Thoracic aorta endothelial cell (primary cell): ENCODE measurements at places on chromosomes 2 and 18. TPM values are rescaled to one million over a fixed set of nuclear protein-coding genes. Genes with fewer than 3 reads are reported as not detected.

The ITGA6 gene
- total RNA-seq = 350 and 584 TPM in 2 replicates

The ZC3H8 gene
- 28.6 and 35.4 TPM in 2 replicates for total RNA-seq

The VWC2L gene
- total RNA-seq = not detected in 2 replicates

The SP100 gene
- total RNA-seq = 176 and 216 TPM in 2 replicates

The C2orf66 gene
- total RNA-seq = 0.22 and 0.40 TPM in 2 replicates

The MATN3 gene
- total RNA-seq = 2.3 and 3.5 TPM in 2 replicates

The SPHKAP gene
- not detected in 2 replicates for total RNA-seq

The VIT gene
- 1.7 and 2.2 TPM in 2 replicates for total RNA-seq

The OST4 gene
- 183 and 195 TPM in 2 replicates for total RNA-seq

The LYPD6B gene
- not detected in 2 replicates for total RNA-seq

The KIF5C gene
- total RNA-seq = under 0.01 and 0.14 TPM in 2 replicates

The RTKN gene
- total RNA-seq = 5.9 and 9.3 TPM in 2 replicates

The UGT1A3 gene
- total RNA-seq = not detected in 2 replicates

The ACTG2 gene
- not detected in 2 replicates for total RNA-seq

The RBM43 gene
- total RNA-seq = 6.3 and 6.8 TPM in 2 replicates

The SCYGR4 gene
- not detected in 2 replicates for total RNA-seq

The SERPINB13 gene
- total RNA-seq = 0.13 TPM in 1 of 2 replicates, not detected in the other

The GALR1 gene
- not detected in 2 replicates for total RNA-seq

The TAF4B gene
- total RNA-seq = 7.0 and 9.6 TPM in 2 replicates

The DNAJC10 gene
- total RNA-seq = 187 and 212 TPM in 2 replicates

The CDK15 gene
- not detected in 2 replicates for total RNA-seq

The HMSD gene
- 0.14 and 0.27 TPM in 2 replicates for total RNA-seq

The RAD51AP2 gene
- total RNA-seq = not detected in 2 replicates

The C2orf78 gene
- not detected in 2 replicates for total RNA-seq

The OBSL1 gene
- 11.2 and 17.1 TPM in 2 replicates for total RNA-seq

The STAMBP gene
- 14.8 and 17.7 TPM in 2 replicates for total RNA-seq

The HOXD8 gene
- total RNA-seq = 9.3 TPM in 1 of 2 replicates, not detected in the other

The MYO7B gene
- 0.14 TPM in 1 of 2 replicates, not detected in the other for total RNA-seq

The LIMS3 gene
- 3.8 and 5.3 TPM in 2 replicates for total RNA-seq
